NCI-H2171 treated with DMSO at 0.1 percent for 48 hours (cell line): ENCODE measurements at places on chromosomes 3 and 15.
A peak's percentile ranks its signal among the peaks of the same experiment; 100 is the strongest.

DNA sequence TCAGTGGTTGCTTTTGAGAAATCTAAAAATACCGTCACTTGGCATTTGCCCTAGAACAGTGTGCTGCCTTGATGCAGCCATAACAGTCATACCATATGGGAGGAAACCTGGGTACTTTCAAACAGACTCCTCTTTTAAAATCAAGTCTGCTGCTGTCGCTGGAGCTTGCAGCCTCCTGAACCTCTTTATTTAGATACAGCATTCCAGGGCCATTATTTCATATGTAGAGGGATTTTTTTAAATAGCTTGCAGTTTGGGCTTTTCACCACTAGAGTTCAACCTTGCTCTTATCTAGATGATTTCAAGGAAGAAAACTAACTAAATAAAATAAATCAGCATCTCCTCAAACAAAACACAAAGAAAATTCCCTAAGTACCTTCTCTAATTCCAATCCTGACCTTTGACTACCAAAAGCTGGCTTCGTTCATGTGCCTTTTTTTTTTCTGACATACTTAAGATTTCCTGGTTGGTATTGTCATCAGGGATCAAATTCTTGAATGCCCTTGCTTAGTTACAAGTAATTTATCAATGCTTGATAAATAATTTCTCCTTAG, 111.6 kb downstream of the KBTBD8 start:
- DNase-seq = peak; percentile 18

GRCh38 chr3:53595660-53596059, 101.2 kb downstream of the CACNA1D start:
- DNase-seq = peak; percentile 69

DNA sequence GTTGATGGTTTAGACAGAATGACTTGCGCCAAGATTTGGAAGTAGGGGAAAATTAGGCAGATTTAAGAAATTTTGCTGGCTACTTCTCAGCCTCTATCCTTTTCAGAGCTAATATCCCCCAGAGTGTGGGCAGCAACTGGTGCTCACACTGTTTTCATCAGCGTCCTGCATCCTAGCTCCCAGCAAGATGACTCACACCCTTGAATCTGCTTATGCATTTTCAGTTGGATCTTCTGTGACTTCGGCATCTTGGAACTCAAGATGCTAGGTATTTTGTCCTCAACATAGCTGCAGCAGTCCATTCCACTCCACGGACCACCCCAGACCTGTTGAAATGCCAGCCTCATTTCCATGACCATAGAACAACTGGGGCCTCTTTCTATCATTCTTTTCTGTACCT, 336.1 kb upstream of the NR2F2 start:
- DNase-seq = no peak

DNA sequence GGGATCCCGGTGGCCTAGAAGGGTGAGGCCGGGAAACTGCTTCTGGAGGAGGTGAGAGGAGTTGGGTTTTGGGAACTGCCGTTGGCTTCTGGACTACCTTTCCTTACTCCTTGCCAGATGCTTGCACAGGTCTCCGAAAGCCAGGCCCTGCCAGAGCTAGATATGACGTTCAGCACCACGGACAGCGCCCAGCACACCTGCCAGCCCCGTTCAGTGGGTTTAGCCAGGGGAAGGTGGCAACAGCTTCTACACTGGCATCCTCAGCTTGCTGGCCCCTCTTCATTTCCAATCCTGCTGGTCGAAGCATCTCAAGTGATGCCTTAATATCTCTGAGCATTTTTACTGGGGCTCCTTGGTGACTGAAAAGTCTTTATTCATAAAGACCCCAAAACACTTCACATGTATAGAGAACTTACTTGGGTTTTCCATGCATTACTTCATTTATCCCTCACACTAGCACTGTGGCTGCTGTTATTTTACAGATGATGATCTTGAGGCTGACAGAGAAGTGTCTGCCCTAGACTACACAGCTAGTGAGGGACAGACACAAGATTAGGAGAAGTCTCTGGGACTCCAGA, 21.9 kb downstream of the HCN4 start:
- DNase-seq = no peak

DNA sequence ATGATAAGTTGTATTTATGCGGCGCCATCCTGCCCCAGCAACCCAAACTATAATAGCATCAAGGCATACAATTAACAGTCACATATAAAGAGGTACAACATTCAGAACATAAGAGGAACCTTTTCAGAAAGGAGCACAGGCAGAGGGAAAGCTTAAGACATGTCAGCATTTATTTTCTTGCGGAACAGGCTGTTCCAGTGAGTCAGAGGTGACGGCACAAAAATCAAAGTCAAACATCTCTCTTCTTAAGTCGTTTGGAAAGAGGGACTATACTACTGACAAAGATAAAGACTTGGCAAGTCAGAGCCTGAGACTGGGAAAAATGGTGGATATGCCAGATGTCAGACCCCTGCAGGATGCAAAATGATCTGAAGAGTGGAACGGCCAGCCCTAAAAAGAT, 128.4 kb downstream of the CTNNB1 start:
- DNase-seq = no peak

DNA sequence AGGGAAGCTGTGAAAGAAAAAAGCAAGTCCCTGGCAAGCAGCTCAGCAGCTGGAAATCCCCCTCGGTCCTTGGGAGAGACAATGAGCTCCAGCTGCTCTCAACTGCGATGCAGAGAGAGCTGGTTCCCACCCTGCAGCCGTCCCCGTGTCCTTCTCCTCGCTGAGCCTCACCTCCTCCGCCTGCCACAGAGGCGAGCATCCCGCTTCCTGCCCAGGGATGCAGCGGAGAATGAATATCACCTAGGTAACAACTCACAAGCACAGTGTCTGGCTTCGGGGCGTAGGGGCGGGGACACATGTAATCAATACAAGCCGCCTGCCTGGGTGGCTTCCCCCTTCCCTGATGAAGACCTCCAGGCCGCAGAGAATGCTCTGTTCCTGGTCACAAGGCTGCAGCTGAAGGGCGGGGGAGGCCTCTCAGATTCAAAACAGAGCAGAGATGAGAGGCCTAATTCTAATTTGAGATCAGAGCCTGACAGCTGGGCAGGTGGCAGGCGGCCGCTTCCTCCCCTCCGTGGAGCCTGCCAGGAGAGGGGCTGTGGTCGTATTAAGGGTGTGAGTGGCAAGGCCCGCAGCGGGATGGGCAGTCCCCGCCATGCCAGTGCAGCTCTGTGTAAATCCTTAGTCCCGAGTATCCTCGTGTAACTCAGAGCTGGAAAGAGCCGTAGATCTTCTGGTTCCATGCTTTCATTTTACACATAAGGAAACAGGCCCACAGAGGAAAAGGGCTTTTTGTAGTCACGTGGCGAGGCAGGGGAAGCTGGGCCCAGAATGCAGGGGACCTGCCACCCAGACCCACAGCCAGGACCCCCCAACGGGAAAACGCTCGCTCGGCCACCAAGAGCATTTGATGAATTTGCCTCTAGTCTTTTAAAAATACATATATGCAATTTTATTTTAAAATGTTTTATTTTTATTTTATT, 24.3 kb downstream of the ZDHHC19 start:
- peak; percentile 75 for DNase-seq

DNA sequence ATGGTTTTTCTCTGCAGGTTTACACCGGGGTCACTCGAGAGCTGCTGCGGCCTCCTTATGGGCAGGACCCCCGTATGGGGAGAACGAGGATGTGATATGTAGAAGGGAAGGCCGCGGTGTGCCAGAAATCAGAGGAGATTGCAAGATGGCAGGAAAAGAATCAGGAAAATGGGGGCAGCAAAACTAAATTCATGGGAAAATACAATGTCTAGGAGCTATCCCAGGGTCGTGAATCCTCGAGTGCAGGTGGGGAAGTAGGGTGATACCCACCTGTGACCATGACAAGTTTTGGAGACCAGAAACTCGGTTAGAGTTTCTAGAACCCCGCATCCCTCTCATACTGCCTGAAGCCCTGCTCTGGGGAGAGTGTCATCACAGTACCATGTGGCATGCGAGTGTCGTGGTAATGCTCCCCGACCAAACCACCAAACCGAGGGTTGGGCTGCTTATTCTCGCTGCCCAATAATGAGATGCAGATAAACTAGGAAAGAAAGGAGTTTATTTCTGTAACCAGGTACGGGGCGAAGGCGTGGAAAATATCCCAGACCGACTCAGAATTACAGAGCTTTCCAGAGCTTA, 781 bp downstream of the TRNT1 start:
- peak; percentile 8 for DNase-seq

DNA sequence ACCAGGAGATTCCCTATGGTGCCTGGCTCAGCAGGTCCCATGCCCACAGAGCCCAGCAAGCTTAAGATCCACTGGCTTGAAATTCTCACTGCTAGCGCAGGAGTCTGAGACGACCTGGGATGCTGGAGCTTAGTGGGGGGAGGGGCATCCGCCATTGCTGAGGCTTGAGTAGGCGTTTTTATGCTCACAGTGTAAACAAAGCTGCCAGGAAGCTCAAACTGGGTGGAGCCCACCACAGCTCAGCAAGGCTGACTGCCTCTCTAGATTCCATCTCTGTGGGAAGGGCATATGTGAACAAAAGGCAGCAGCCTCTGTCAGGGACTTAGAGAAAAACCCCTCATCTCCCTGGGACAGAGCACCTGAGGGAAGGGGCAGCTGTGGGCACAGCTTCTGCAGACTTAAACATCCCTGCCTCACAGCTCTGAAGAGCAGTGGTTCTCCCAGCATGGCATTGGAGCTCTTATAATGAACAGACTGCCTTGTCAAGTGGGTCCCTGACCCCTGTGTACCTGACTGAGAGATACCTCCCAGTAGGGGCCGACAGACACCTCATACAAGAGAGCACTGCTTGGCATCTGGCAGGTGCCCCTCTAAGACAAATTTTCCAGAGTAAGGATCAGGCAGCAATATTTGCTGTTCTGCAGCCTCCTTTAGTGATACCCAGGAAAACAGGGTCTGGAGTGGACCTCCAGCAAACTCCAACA, 231.5 kb upstream of the SETMAR start:
- DNase-seq = no peak

DNA sequence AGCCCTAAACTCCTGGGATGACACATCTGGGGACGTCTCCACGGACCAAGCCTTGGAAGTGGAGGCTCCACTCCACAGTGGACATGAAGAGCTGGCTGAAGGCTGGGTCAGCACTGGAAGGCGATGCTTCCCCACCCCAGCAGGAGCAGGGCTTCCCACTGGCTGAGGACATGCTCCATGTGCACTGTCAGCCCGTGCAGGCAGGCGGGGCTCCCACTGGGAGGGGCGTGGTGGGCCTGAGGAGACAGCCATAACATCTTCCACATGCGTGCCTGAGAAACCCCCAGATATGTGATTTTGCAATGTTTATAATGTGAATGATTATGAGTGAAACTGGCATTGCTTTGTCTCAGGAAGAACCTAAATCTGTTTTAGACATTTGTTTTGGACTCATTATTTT, 231.3 kb downstream of the KLF13 start:
- DNase-seq = no peak

DNA sequence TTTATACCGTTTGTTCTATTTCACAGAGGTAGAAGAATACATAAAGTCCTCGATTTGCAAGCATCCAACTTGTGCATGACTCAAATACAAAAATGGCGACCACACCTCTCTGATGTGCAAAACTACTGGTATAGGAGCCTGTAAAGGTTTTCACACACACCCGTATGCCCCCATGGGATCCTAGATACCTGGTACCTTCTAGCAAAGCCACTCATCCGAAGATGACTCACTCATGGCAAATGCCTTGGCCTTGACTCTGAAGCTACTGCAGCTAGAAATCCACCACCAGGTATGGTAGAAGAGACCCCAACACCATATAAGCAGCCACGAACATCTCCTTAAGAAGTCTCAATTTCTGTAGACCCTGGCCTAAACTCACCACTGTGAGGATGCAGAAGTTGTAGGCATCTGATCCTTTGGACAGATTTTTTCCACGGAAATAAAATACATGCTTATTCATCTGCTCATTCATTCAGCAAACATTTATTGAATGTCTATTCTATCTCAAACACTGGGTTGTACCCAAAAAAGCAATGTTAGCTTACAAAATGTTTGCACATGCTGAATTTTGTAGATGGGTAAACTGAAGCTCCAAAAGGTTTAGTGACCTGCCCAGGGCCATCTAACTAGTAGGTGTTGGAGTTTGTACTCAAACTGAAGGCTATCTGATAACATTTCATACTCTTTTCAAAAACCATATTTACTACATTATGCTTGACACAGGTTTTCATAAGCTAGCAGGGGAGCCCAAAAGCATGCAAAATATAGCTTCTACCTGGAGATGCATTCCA, 158.8 kb downstream of the RORA start:
- no peak for DNase-seq

DNA sequence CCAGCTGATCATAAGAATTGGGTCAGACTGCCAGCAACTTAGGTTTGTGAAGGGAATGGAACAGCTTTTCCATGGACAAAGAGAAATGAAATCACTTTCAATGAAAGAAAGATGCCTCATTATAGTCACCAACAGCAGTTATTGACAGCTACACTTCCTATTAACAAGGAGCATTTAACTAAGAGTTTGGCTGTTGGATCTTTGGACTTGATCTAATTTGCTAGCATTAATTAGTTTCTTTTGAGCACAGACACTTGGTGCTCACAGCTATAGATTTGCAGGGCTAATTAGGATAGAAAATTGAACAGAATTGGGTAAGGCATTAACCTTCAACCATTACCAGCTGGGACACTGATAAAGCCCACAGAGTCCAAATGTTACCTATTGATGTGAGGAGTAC, 24.2 kb downstream of the CMC1 start:
- no peak for DNase-seq

GRCh38 chr15:41333026-41333562, 413 bp downstream of the NUSAP1 start:
- DNase-seq = peak; percentile 71

- DNase-seq = peak; percentile 6
These were observed 170.0 kb upstream of the NDN start for GRCh38 chr15:23857028-23857641.

GRCh38 chr3:124850212-124850611, 37.0 kb downstream of the ITGB5 start:
- no peak for DNase-seq

DNA sequence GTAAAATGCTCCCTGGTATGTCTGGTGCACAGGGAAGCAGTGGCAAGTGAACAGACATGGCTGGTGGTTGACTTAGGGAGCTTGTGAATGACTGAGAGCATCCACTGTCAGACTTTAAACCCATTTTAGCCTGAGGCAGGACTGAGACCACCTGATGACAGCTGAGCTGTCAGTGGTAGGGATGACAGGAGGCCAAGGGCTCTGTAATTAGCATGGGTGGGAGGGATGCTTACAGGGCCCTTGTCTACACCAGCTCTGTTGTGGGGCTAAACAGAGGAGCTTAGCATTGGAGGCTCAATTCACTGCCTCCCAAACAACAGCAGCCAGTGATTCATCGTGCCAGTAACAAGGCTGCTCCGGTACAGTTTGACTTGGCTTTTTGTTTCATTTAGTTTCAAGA, 169.4 kb downstream of the CHST2 start:
- DNase-seq = no peak

GRCh38 chr3:97575742-97576141, 188.8 kb upstream of the ARL6 start:
- no peak for DNase-seq

- no peak for DNase-seq
These were observed 141.6 kb downstream of the THRB start for GRCh38 chr3:24352893-24353553.
